Large intestine (tissue), 12 donors: ENCODE measurements at places on chromosomes 16 and 17. TPM values are rescaled to one million over a fixed set of nuclear protein-coding genes. Genes with fewer than 3 reads are reported as not detected.
A peak's percentile ranks its signal among the peaks of the same experiment; 100 is the strongest.

DNA sequence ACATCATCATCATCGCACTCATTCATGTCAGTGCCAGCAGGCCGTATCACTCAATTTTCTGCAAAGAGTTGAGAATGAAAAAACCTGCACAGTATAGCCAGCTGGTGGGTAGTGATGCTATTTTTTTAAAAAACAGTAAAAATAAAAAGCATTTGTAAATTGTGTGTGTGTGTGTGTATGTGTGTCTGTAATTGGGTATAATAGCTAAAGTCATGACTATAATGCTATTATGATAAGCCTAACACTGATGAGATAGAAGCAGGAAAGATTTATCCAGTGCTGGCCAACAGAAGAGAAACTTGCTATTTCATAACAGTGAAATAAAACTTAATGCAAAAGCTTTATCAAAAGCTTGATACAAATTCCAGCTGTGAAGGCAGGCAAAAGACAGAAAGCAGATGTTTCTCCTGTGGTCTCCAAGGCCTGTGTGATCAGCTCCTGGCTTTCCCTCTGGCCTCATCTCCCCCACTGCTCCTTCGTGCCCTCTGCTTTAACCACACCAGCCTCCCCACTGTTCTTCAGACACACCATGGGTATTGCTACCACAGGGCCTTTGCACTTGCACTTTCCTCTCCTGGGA, 206.2 kb upstream of the IRX5 start:
- no peak for DNase-seq

DNA sequence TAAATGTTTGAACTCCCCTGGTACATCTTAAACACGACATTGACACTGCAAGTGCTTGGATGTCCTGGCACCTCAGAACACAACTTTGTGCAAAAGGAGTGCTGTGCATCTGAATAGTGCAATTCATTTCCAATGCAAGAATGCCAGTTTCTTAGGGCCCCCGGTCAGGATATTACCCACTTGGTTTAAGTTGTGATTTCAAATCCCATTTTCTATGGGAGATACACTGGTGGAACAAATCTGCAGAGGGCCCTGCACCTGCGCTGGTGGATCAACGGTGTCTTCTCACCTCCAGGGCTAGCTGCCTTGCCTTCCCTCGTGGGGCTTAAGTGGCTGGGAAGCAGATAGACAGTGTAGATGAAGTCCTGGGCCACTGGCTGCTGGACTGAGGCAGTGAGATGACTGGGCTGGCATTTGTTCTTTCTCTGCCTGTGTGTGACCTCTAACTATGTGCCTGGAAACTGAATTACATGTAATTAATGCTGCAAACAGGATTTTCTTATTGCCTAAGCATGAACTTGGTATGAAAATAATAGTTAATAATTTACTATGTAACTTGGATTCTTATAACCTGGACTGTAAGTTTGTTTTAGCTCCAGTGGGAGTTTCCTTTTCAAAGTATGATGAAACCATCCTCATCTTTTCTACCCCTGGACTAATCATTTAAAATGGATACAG, 20.9 kb downstream of the HAPSTR1 start:
- DNase-seq = peak; percentile 38

DNA sequence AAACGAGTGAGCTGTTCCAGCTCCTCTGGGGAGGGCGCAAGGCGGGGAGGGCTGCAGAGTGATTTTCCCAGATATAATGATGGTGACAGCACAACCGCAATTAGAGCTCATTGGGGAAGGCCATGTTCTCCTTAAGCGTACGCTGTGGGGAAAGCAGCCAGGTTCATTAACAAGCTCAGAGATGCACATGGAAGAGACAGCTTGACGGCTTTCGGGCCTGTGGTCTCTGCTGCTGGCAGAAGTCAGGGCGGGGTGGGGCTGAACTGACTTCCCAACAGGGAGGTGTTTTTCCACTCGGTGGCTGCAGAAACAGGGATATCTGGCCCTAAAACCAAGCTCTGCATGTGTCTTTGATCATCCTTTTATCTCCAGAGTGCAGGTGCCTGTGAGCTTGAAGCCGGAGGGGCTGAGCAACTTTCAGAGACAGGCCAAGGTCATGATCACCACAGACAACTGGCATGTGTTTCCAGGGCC, 24.0 kb upstream of the CACNG1 start:
- DNase-seq = no peak

The MMP15 gene
- 56.8 TPM for polyA plus RNA-seq

- no peak for DNase-seq
Observed at GRCh38 chr16:83404261-83404660, 403.5 kb upstream of the HSBP1 start.

DNA sequence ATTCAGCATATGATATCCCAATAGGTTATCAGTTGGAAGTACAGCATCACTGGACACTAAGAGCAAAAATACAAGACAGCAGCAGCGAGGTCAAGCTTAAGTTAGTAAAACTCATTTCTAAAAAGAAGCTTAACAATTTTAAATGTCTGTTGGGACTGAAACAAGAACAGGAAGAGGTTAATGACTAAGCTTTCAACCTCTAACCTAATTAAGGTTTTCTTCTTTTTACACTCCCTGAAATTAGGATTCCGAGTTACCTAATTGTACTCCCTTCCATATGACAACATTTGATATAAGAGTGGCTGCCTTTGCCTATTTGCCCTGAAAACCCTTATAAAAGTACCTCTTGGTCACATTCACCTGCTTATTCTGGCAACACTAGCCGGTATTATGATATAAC, 34.3 kb downstream of the CPSF4L start:
- DNase-seq = no peak

DNA sequence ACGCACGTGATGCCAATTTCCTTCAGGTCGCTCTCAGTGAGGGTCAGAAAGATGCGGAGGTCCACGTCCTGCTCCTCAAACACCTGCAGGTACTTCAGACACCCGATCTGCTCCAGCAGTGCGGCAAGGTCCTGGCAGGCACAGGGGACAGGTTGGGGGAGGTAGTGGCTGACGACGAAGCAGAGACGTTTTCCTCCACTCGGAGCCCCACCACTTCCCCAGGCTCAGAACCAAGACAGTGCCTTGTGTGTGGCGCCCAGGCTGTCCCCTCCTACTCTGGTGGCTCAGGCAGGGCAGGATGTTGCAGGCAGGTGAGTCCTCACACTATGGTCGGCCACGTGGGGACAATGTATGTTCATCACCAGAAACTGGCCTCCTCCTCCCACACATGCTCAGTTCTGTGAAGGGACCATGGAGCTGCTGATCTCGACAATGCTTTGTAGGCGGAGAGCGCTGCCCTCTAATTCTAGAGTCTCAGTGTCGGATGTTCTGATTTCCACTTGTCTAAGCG, 5.7 kb downstream of the NUDT16L1 start:
- DNase-seq = no peak

- no peak for DNase-seq
Observed at GRCh38 chr16:80250381-80250780, 290.4 kb upstream of the DYNLRB2 start.

- no peak for DNase-seq
Observed at GRCh38 chr17:2695961-2696760, 15.4 kb downstream of the CLUH start.

GRCh38 chr17:71902894-71903506, 217.8 kb upstream of the SOX9 start:
- DNase-seq = no peak

- no peak for DNase-seq
Observed at GRCh38 chr17:40038882-40039513, 15.2 kb downstream of the MED24 start.

GRCh38 chr16:17439580-17439979, 31.2 kb downstream of the XYLT1 start:
- no peak for DNase-seq

- DNase-seq = no peak
Observed at GRCh38 chr16:69619514-69619913, 53.7 kb downstream of the NFAT5 start.

The SEPTIN1 gene
- 5.4 TPM for polyA plus RNA-seq

The CA5A gene
- 0.03 TPM for polyA plus RNA-seq

GRCh38 chr17:21078016-21078780, 35.4 kb upstream of the USP22 start:
- DNase-seq = no peak

DNA sequence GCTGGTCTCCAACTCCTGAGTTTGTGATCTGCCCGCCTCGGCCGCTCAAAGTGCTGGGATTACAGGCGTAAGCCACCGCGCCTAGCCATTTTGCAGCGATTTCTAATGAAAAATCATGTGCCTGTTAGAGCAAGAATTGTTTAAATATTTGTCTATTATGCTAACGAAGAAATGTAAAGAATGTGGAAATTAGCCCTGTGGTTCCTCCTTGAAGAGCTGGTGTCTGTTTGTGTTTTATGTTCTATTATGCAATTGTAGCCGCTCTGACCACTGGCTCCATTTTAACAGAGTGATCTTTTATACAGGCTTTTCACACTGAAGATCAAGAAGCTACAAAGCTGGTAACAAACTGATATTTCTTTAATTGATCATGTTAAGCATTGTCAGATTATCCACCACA, 217.3 kb downstream of the USP22 start:
- no peak for DNase-seq

- no peak for DNase-seq
Observed at GRCh38 chr17:58321571-58322525, 6.7 kb downstream of the TSPOAP1 start.

The SLFN14 gene
- 0.21 TPM for polyA plus RNA-seq

The ABCC11 gene
- polyA plus RNA-seq = 0.21 TPM

- no peak for DNase-seq
Observed at GRCh38 chr16:725463-726187, 618 bp downstream of the CCDC78 start.

The CCDC144A gene
- polyA plus RNA-seq = 0.34 TPM

- DNase-seq = no peak
Observed at GRCh38 chr16:11452746-11453389, 107.6 kb downstream of the RMI2 start.

- DNase-seq = no peak
Observed at GRCh38 chr17:58331815-58332777, 3.5 kb upstream of the TSPOAP1 start.

DNA sequence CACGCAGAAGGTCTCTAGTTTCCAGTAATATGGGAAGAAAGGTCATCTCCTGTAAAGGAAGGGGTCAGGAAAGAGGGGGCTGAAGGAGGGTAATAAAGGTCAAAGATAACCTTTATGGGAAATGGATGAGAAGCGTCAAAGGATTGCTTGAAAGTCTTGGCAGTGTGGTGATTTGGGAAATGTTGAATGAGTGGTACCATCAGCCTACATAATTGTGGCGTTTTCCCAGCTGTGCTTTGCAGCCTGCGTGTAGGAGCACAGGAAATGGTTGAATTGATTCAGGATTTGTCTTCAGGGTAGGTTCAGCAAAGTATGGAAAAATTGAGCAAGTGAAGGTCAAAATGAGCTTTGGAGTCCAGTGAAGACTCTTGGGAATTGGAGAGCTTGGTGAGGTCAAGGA, 115.8 kb upstream of the NOL11 start:
- no peak for DNase-seq

- peak; percentile 9 for DNase-seq
Observed at GRCh38 chr16:81937305-81938038, 73.8 kb downstream of the SDR42E1 start.

The SLC5A10 gene
- 0.30 TPM for polyA plus RNA-seq

GRCh38 chr17:81339191-81339533, 44.1 kb upstream of the SLC38A10 start:
- DNase-seq = peak; percentile 90

DNA sequence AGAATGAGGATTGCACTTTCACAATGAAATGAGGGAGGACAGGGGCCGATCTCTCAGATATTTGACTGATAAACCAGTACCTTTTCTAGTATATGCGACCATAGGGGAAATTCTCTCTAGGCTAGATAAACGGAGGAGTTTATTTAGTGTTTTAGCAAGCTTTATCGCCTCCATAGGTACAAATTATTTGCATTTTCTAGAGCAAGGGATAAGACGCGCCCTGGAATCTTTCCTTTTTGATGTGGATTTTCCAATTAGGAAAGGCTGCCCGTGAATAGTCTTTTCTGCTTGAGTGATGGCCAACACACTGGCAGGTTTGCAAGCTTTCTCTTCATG, 351 bp upstream of the GDPD1 start:
- DNase-seq = no peak

GRCh38 chr17:39236450-39236927, 10.7 kb upstream of the STAC2 start:
- no peak for DNase-seq

DNA sequence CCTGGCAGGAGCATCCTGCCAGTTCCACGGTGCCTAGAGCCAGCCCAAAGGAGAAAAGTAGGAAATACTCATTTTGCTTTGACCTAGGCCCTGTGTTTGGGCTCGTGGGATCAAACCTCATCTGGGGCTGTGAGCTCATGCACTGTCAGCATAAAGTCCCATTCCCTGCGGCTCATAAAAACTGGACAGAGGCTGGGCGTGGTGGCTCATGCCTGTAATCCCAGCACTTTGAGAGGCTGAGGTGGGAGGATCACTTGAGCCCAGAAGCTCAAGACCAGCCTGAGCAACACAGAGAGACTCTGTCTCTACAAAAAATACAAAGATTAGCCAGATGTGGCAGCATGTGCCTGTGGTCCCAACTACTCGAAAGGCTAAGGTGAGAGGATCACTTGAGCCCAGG, 17.9 kb downstream of the ATP6V0D1 start:
- peak; percentile 73 for DNase-seq

DNA sequence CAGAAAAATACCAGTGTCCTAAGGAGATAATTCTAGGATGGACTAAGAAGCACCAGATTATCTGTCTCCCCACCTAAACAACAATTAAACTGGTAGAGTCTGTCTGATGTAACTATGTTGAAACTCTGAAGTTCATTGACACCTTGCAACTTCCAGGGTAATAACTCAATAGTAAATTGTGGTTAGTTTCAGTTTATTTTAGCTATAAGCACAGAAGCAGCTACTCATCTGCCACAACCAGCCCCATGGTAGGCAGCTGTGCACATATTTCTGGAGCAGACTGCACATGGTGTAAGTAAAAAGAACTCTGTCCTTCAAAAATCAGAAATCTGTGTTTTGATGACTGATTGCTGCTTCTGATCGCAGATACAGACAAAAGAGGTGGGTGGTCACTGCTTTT, 852.1 kb downstream of the CDH11 start:
- peak; percentile 12 for DNase-seq

The IL21R gene
- polyA plus RNA-seq = 0.39 TPM

GRCh38 chr17:82531431-82531881, 11.9 kb downstream of the FOXK2 start:
- no peak for DNase-seq

The WNT3 gene
- 9.3 TPM for polyA plus RNA-seq

DNA sequence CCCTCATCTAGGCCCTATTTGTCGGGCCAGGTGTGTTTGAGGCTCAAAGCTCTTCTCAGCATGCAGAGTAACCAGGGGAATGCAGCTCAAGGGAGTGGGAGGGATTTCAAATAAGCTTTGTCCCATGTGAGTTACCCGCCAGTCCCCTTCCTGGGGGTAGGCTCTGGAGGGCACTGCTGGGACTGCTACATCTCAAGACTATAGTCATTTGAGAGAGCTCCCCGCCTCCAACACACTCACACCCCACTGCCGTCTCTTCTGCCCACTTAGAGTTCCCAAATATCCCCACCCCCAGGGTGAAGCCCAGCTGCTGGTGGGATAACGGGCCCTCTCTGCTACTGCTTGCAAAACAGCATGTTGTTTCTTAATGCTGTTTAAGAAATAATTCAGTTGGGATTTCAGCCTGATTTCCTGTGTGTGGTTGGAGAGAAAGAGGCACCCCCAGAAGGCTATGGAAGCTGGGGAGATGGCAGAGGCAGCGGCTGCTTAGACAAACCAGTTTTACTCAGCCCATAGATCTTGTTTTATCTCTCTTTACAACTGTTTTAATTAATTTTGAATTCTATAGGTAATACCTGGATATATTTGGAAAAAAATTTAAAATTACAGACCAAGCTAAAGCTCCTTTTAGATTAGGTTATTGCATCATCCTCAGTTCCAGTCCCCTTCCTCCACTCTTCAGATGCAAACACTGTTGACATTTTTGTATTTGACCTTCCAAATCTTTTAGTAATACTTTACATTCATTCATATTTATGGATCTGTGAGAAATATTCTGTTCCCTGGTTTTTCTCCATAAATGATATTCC, 4.1 kb upstream of the MPO start:
- DNase-seq = no peak

The SYNGR3 gene
- polyA plus RNA-seq = 4.2 TPM
